ENCODE measurements at places on chromosomes 16 and 17.

DNA sequence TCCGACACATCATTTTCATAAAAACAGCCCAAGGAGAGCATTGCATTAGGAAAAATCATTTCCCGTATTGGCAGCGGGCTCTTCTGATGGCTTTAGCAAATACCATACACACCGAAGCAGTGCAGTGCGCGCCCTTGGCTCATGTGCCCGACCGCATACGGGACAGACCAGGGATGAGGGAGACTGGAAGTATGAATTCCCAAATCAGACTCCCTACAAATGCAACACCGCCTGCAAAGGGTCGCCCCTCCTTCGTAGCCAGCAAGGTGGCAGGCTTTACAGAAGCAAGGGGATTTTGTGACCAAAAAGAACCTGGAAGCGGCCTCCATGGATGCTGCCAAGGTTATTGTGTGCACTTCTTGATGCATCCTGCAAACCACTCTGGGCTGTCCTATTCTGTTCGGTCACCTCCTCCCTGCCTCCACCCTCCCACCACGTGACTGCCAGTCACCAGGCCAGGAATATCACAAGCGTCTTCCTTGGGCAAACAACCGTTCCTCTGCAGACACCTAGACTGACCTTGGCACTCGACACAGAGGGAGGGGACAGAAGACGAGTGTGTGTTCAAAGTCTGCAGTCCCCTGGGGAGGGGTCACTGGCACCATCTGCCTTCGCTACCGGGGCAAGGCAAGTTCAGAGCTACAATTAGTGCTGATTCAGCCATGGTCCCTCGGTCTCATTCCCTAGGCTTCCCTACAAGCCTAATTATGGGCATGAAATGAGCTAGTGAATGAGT, 460.4 kb downstream of the SLC39A11 start:
- no peak for DNase-seq

GRCh38 chr17:39064374-39064773, 87.1 kb downstream of the PLXDC1 start:
- no peak for DNase-seq

DNA sequence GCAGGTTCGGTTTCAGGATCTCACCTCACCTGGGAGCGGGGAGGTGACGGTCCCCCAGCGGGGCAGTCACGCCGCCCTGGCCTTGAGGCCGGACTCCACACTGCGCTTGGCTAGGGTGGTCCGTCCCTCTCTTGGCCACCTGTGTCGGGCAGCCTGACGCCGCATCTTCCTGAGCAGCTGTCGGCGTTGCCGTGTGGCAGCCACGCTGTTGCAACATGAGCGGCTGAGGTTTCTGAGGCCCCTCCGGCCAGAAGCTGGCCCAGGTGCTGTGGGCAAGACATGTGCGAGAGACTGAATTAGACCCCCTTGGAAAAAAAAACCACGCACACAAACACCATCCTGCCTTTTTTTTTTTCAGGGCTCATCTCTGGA, 49.2 kb downstream of the IRF8 start:
- no peak for DNase-seq

DNA sequence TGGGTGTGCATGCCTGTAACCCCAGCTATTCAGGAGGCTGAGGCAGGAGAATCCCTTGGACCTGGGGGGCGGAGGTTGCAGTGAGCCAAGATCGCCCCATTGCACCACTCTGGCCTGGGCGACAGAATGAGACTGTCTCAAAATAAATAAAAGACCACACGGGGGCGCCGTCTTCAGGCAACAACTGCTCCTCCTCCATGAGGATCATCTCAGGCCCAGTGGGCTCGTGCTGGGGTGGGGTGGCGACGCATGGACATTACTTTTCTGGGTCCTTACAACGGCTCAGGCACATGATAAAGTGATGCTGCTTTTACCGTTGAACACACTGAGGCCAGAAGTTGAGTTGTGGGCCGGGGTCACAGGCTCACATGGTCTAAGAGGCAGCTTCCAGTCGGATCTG, 56.2 kb downstream of the PRMT7 start:
- peak; percentile 95 for DNase-seq

DNA sequence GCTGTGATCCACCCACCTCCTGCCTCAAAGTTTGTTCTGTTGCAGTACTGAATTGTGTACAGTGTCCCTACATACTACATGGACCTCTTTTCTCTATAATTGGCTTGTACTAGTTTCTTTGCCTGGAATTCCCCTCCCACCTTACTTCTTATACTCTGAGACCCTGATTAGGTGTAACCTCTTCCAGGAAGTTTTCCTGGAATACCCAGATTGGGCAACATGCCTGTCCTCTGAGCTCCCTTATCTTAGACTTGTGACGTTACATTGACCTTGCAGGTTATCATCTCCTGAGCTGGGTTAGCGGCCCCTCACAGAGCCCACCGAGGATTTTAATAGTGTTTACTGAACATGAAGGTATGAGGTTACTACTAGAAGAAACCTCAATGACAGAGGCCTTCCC, 237.0 kb downstream of the ZNF423 start:
- no peak for DNase-seq

- no peak for DNase-seq
Measured at GRCh38 chr16:87703071-87703470, 62.7 kb downstream of the KLHDC4 start.

DNA sequence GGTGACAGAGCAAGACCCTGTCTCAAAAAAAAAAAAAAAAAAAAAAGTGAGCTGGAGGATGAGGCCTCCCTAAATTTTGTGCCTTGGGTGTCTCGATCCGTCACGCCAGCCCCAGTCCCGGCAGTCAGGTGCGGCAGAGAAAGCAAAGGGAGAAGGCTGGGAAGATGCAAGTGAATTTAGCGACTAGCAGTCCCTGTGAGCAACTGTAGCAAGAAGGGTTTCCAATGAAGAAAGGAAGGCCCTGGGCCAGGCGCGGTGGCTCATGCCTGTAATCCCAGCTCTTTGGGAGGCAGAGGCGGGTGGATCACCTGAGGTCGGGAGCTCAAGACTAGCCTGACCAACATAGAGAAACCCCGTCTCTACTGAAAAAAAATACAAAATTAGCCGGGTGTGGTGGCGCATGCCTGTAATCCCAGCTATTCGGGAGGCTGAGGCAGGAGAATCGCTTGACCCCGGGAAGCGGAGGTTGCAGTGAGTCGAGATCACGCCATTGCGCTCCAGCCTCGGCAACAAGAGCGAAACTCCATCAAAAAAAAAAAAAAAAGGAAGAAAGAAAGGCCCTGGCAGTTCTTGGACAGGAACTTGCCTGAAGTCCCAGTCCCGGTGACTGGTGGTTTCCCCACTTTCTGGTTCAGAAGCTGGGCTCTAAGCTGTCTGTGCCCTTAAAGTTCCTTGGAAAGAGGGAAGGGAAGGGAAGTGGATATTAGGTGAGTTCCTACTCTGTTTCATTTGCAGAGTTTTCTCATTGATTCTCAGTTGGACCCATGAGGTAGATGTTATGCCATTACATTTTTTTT, 1.8 kb upstream of the QPRT start:
- DNase-seq = no peak

DNA sequence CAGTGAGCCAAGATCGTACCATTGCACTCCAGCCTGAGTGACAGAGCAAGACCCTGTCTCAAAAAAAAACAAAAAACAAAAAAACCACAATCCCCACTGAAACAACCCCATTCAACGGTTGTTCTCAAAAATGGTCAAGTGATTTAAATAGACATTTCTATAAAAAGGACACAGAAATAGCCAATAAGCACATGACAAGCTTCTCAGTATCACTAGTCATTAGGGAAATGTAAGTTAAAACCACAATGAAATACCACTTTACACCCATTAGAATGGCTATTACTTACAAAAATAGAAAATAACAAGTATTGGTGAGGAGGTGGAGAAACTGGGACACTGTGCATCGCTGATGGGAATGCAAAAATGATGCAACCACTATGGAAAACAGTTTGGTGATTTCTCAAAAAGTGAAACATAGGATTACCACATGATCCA, 26.6 kb upstream of the MYLK3 start:
- no peak for DNase-seq

- peak; percentile 94 for DNase-seq
Measured at GRCh38 chr16:80614908-80615671, 74.3 kb downstream of the DYNLRB2 start.

DNA sequence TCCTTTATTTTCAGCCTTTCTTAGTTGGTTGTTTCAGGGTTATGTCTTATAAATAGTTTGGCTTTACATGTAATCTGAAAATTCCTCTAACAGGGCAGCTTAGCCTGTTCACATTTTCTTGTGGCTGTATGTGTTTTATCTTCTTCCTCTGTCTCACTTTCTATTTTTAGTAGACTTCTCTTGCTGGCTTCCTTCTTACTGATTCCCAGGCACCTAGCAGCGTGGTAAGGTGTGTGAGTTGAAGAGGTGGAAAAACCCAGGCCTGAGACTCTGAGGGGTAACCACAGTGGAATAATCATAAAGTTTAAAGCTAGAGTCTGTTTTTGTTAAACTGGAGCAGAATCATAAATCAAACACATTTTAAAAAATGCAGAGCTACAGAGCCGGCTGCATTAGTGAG, 190.9 kb downstream of the LGALS9B start:
- DNase-seq = no peak

DNA sequence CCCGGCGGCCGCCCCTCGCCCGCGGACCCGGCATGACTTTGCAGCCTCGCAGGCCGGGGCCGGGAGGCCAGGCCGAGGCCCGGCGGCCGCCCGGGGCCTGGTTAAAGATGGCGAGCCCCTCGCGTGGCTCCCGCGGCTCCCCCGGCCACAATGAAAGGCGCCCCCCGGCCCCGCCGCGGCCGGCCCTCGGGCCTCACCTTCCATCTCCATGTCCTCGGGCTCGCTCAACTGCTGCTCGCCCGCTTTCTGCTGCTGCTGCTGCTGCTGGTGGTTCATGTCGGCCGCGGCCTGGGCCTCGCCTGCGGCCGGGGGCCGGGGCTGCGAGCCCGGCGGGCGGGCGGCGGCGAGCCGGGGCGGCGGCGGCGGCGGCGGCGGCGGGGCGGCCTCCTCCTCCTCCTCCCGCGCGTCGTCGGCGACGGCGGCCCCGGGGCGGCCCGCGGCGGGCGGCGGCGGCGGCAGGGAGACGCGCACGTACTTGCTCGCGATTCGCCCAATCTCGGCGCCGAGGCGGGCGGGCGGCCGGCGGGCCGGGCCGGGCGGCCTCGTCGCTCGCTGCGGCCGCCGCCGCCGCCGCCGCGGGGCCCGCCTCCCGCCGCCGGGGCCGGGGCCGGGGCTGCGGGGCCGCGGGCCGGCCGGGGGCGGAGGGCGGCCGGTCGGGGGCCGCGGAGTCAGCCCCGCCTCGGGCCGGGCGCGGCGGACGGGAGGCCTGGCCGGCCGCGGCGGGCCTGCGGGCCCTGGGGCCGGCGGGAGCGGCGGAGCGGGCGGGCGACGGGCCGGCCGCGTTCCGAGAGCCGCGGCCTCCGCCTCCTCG, 491 bp downstream of the USP7 start:
- no peak for DNase-seq

DNA sequence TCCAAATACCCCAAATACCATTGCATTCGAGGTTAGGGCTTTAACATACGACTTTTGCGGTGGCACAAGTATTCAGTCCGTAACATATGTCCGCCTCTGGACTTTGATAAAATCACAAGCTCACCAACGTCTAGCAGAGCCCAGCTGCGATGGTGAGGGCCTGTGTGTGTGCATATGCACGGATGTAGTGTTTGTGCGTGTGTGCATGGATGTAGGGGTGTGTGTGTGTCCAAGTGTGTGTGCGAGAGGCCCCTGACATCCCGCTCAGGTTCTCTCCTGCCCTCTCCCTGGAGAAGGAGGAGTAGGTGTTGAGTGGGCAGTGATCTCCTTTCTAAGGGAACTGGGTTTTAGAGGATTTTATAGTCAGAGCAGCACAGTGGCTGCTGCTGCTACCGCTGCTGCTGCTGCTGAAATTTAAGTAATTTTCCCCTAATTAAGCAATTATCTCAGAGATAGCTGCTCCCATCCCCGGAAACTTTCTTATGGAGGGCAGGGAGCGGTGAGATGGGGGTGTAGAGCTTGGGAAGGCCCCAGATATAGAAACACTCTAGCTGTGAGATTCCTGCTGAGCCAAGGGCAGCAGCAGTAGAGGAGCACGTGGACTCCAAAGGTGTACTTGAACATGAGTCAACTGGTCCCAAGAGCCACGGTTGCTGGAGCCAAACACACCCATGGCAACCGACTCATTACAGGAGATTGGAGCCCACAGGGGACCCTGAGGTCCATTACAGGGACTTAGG, 121.7 kb upstream of the SDK2 start:
- no peak for DNase-seq

DNA sequence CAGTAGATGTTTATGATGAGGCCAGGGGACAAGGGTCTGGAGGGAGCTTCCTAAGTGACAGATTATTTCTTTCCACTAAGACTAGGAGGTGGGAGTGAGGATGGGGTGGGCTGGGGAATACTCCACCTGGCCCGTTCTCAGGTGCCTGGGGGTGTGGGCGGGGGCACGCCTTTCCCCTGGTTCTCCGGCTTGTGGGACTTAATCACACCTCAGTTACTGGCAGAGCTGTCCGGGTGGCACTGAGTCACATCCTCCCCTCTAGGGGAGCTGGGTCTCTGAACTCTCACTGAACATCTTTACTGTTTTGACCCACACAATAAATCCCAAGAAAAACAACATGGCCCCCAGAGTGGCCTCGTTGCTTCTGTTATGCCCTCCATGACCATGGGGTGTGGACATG, 332.8 kb downstream of the MAF start:
- no peak for DNase-seq

DNA sequence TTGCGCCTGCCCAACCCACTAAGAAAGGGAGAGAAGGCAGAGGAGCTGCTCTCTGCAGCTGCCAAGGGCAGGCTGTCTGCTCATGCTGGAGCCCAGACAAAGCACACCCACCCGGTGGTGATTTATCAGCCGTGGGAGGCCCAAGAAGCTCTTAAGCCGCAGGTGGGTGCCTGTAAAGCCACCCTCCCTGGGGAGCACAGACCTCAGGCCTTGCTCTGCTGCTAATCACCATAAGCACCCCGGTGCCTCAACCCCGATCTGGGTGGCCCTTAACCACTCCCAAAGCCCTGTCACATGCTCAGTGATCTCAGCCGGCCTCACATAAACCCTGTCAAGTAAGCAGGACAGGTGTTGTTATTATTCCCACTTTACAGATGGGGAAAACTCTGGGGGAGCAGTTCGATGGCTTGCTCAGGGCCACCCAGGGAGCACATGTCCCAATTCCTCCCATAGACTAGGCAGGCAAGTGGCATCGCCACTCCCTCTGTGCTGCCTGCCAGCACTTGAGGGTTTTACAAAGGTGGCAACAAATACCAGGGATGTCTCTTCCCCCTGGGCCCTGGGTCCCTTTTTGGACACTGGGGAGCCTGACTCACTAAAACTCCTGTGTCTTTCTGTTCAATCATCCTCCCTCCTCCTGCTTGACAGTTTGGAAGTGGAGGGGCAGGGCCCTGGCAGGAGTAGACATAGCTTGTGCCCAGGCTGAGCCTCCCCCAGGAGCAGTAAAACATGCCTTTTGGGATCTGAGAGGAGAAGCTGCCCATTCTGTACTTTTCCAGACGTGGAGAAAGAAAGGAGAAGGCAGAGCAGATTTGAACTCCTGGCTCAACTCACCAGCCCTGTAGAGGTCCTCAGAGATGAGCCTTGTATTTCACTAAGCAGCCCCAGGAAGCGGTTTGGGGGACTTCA, 299.3 kb downstream of the SOX9 start:
- no peak for DNase-seq
